ENCODE measurements at places on chromosomes 12 and 14.

DNA sequence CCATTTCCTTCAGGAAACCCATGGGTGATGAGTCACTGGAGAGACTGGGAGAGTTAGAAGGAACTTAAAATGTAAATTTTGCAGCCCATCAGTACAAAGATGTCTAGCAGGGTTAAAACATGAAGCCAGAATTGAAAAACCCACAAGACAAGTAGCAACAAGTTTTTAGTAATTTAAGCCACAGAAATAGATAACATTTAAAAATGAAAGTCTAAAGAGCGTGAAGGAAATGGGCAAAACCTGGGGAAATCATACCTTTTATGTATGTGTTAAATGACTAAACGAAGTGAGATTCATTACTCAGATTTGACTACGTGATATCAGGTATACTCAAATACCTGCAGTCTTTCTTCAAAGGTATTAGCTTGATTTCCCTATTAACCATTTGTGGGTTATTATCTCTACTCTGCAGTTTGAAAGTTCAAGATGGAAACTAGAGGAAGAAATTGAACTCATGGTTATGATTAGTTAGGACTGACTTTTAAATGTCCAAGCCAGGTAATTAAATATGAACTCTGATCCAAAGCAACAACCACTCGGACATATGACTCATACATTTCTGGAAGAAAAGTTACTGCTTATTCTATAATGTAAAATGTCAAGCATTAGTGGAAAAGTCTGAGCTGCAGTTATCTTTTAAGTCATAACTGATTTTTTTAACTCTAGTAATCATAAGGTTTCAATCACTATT lies 84.1 kb downstream of the ITPR2 start:
- no peak for DNase-seq

DNA sequence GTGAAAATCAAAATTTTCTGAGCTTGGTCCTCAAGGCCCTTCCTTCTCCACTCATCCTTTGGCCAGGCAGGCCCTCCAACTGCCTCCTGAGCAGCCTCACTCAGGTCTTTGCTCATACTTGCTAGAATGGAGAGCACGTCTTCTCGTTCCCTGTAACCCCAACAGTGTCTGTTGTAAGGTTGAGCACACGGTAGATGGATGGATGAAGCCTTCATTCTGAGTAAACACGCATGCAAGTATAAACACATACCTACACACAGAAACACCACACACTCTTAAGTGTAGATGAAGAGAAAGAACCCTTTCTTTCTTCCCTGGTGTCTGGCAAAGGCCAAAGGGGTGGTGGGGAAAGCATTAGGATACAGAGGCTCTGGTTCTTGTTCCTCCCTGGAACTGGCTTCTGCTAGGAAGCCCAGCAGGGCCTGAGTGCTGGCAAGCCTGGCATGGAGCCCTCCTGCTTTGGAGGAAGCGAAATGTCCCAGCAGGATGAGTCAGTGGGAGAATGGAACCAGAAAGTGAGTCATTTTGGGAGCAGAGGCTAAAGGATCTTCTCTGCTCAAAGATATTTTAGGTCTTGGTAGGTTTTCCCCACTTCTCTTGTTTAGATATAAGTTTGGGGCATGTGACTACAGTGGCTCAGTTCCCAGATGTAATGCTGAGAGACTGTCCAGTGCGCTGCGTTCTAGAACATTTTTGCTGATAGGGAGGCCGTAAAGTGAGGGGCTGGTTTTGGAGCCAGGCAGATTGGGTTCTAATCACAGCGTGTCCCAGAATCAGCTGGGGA lies 127.4 kb downstream of the CACNA1C start:
- DNase-seq = no peak

- DNase-seq = no peak
These were observed 52.0 kb upstream of the OSBPL8 start for GRCh38 chr12:76611533-76611932.

GRCh38 chr12:27870939-27871338 lies 90.9 kb upstream of the MANSC4 start:
- DNase-seq = no peak

DNA sequence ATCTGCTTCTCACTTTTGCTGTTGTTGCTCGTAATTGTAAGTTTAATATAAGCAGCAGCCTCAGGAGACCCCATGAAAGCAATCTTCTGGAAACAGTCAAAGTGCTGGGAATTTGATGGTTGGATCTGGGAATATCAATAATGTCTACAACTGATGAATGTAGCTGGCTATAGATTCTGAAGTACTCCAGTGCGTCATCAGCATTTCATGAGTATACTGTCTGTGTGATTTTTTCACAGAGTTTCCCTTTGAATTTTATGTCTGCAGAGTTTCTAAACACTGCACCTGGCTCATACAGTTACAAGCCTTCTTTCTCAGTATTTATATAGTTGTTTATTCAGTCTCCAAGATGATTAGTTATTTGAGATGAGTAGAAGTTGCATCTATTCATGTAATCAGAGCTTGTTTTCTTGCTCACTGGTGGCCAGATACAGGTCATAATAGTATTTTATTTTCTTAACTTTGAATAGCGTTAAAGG lies 222.3 kb downstream of the RAD51B start:
- no peak for DNase-seq
